ENCODE measurements at places on chromosomes 11 and 22.

GRCh38 chr22:31119026-31119717, 3.6 kb upstream of the INPP5J start:
- no peak for DNase-seq

DNA sequence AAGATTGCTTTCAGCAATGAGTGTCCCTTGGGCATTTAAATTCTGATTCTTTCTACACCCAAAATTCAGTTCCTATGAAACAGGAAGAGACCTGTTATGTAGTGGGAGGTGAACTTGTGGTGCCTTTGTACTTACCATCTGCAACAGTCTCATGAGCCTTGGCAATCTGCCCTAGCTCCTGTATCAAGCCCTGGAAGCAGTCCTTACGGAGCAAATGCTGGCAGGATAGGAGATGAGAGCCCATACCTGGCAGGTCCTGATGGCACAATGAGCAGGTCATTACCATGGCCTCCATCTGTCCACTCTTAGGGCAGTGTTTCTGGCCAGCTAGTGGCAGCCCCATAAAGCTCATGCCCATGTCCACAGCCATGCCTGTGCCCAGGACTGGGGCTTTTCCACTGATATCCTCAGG, 10.8 kb downstream of the TRIM66 start:
- DNase-seq, result no peak

GRCh38 chr22:39765046-39765445, 128.5 kb downstream of the ENTHD1 start:
- no peak for DNase-seq

DNA sequence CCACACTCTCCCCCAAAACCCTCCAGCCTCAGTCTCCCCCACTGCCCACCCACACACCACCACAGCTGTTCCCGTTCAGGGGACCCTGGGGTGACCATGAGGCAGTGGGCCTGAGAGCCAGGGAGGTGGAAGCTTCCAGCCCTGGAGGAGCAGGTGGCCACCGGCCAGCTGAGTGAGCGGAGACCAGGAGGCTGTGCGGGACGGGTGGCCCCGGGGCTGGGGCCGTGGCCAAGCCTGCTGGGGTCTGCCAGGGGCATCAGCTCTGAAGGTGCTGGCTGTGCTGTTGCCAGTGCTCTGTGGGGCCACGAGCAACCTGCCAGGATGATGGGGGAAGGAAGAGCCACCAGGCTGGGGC, 26.0 kb downstream of the OSBPL5 start:
- DNase-seq, result no peak

DNA sequence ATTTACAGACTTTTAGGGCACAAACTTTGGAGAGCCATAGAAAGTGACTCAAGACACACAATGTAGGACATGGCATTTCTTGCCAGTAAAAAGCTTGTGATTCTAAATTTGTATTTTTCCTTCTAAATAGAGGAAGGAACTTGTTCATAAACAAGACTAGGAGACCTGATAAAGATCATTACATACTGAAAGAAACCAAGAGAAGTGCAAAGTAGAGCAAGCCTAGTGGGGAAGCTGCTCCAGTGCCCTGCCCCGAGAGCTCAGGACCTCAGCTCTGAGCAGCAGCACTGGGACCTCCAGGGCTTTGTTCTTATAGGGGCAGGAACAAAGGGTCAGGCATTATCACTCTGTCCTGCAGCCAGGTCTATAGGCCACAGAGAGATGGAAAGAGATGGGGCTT, 7.2 kb downstream of the IRAG1 start:
- DNase-seq, result no peak

GRCh38 chr11:117720061-117720511, 76.9 kb downstream of the DSCAML1 start:
- no peak for DNase-seq

- peak; percentile 42 for DNase-seq
Observed at GRCh38 chr11:123159183-123159857, 35.7 kb downstream of the CLMP start.

- no peak for DNase-seq
Observed at GRCh38 chr22:48883211-48883960, 944.3 kb downstream of the BRD1 start.

DNA sequence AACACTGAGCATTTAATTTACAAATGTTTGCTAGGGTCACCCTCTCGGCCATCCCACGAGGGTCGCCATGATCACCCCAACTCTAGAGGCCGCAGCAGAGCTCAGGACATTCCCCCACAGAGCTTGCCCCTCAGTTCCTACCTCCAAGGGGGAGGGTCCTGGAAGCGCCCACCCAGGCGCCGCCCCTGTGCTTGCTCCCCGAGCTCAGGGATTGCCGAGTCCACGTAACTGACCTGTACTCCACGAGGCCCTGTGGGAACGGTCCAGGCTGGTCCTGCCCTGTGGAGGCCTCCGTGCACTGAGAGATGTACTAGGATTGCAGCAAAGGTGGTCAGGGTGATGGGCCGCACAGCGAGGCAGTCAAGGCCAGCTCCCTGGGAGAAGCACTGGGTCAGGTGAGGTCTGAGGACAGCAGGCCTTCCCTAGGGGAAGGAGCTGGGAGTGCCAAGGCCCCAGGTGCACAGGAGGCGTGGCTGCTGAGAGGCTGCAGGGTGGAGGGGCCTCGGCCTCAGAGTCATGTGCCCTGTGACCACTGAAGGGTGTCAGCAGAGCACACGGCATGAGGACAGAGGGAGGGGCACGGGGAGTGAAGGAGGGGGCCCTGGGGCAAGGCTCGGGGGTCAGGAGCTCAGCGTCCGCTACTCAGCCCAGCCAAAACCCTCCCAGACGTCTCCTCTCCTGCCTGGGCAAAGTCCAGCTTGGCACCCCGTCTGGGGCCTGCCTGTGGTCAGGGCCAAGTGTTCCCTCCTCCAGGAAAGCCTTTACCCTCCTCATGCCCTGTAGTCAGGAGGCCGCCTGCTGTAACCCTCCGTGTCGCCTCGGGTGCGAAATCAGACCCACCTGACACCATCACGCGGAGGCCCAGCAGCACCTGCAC, 2.4 kb upstream of the MIOX start:
- DNase-seq, result no peak

- no peak for DNase-seq
Observed at GRCh38 chr11:324156-324555, 3.5 kb upstream of the IFITM3 start.

DNA sequence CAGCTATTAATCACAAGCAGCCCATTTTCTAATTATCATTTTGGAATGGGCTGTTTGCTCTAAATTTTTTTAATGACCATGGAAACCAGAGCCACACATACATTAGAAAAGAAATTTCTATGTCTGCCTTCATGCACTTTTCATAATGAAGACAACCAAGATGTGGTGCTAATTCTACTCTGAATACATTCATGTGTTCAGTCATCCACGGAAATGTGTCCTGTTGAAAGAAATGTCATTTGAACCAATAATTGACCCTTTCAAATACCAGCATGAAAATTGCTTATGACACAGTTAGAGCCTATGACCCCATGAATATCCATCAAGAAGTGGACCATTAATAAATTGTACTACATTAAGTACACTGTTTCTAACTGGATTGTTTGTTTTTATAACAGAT, 99.7 kb upstream of the KCNA4 start:
- DNase-seq, result no peak

GRCh38 chr11:3609416-3610265, 32.2 kb downstream of the ART5 start:
- DNase-seq, result peak; percentile 46

- DNase-seq, result peak; percentile 19
Observed at GRCh38 chr11:97610000-97610399, 1220.2 kb downstream of the JRKL start.

GRCh38 chr11:8328231-8328794, 64.6 kb upstream of the LMO1 start:
- DNase-seq, result no peak

- no peak for DNase-seq
Observed at GRCh38 chr11:2355000-2355644, 22.0 kb upstream of the CD81 start.

DNA sequence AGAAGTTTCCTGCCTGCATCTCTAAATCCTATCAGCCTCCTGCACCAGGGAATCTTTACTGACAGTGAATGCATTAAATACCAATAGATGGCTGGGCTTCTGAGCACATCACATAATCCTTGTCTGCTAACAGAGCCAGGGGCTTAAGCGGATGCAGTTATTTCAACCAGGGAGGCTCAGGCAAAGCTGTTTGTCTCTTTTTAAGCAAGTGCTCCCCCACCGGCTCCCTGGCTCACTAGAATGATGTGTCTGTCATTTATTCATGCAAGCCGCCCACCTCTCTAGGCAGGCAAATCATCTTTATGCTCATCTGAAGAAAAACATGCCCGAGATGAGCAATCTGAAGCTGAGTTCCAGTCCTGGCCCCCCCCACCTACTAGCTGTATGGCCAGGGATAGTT, 182.3 kb downstream of the TENM4 start:
- no peak for DNase-seq

- no peak for DNase-seq
Observed at GRCh38 chr11:133669371-133670053, 137.2 kb upstream of the OPCML start.

GRCh38 chr11:4480577-4481239, 1.7 kb upstream of the OR52K1 start:
- no peak for DNase-seq

- DNase-seq, result no peak
Observed at GRCh38 chr22:41922940-41923594, 3.5 kb downstream of the TNFRSF13C start.

- DNase-seq, result no peak
Observed at GRCh38 chr22:29277927-29278326, 9.9 kb downstream of the EWSR1 start.

- DNase-seq, result no peak
Observed at GRCh38 chr11:94533206-94533605, 10.5 kb upstream of the FUT4 start.

- no peak for DNase-seq
Observed at GRCh38 chr22:49748514-49748913, 79.2 kb downstream of the BRD1 start.

DNA sequence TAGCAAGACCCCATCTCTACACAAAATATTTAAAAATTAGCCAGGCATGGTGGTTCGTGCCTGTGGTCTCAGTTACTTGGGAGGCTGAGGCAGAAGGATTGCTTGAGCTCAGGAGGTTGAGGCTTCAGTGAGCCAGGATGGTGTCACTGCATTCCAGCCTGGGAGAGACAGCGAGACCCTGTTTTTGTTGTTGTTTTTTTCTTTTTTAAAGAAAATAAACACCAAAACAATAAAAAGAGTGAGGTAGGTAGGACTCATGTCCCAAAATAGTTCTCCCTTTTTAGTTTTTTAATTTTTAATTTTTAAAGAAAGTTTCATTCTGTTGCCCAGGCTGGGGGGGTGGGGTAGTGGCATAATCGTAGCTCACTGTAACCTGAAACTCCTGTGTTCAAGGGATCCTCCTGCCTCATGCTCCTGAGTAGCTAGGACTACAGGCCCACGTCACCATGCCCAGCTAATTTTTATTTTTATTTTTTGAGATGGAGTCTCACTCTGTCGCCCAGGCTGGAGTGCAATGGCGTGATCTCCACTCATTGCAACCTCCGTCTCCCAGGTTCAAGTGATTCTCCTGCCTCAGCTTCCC, 25.5 kb upstream of the MALAT1 start:
- no peak for DNase-seq

GRCh38 chr11:15849257-15849656, 507.1 kb downstream of the SOX6 start:
- DNase-seq, result no peak

DNA sequence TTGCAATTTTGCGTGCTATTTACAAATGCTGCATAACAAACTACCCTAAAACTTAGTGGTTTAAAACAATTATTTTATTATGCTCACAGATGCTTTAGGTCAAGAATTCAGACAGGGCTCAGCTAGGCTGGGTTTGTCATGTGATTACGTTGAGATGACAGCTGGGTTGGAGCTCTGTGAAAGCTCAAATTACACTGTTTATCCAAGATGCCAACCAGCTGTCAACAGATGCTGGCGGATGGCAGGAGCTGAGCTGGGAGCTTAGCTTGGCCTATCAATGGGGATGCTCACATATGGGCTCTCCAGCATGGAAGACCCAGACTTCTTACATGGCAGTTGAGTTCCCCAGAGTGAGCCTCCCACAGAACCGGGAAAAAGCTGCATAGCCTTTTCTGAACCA, 62.7 kb downstream of the STK33 start:
- DNase-seq, result no peak

DNA sequence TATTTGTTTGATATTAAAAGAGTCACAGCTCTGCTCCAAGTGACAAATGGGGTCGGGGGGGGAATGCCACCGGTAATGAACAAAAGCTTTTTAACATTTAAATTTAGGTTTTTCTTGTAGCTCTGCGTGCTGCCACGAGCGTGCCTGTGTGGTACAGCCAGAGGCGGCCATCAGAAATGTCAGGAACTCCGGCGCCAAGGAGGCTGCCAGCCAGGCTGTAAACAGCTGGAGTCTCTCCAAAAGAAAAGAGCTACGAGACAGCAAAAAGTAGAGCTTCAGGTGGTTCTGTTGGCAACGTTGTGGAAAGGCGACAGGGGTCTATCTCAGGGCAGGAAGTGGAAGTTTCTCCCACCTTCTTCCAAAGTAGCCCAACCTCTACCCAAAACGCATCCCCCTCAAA, 532.8 kb downstream of the OPCML start:
- DNase-seq, result no peak

- DNase-seq, result no peak
Observed at GRCh38 chr22:37726241-37726887, 29.5 kb downstream of the TRIOBP start.

DNA sequence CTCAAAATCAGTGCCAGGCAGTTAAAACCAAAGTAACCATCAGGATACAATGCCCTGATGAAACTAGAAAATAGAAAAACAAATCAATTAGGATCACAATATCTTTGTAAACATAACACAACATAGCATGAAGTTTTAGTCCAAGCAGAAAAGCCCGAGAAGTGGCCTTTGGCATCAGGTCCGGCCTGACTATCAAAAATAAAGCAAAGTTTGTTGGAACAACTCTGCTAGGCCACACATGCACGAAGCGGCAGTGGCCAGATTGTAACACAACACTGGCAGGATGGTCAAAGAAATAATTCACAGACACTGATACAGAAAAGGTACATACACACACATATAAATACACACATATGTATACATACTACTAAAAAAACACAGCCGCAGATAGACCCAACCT, 26.9 kb downstream of the CDON start:
- DNase-seq, result no peak

- DNase-seq, result no peak
Observed at GRCh38 chr11:41522899-41523672, 63.6 kb upstream of the LRRC4C start.

DNA sequence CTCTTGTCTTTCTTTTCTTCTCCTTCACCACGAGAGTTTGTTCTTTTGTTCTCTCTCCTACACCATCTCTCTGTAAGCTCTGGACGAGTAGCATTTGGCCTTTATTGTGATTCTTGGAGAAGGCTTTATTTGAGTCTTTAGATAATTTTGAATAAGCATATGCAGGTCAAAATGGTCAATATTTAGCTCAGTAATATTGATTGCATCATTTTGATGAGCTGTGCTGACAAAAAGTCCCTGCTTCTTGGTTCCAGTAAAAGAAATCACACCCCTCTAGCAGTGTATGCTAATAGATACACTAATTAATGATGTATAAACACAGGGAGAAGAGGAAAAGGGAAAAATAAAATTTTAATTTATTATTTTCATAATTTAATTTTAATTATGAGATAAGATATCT, 25.8 kb upstream of the MUC15 start:
- no peak for DNase-seq
